ENCODE measurements at places on chromosomes 13 and 19.
A peak's percentile ranks its signal among the peaks of the same experiment; 100 is the strongest.

GRCh38 chr19:9498183-9498902, at the start of gene ZNF560:
Gene ZNF560, minus strand, starts transcription at chr19:9498616. Its CDS starts 23,303 bp downstream, at chr19:9475313.
- no peak for DNase-seq

DNA sequence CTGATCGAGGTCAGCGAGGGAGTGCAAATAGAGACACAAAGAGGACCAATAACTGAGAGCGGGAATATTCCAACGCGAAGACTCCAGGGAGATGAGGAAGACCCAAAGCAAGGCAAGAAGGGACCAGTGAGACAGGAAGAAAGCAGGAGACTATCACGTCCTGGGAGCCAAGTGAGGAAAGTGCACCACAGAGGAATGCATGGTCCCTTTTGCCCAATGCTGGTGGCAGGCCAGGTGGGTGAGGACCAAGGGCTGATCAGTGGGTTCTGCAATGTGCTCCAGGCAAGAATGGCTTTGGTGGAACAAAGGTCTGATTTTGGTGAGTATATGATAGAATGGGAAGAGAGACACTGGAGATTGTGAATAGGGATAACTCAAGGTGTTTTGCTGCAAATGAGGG, 25.4 kb downstream of the CHST8 start:
- DNase-seq = no peak

GRCh38 chr13:26041444-26041843, 10.4 kb downstream of the SHISA2 start:
- no peak for DNase-seq

DNA sequence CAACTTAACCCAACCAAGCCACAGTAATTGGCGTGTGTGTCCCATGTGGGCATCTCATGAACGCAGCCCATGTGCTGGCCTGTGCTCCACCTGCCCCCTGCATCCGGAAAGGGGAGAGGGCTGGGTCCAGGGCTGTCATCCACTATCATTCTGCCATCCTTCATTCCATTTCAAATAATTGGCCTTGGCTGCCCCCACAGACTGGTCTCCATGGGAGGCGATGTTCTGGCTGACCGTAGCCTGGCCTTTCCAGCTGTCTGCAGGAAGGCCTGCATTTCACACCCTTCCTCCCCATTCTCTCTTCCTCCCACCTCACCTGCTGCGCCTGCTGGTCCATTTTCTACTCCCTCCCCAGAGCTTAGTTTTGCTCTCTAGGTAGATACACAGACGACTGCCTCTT, 442.8 kb downstream of the COG6 start:
- DNase-seq = no peak

- no peak for DNase-seq
Observed at GRCh38 chr19:18100710-18101109, 3.1 kb downstream of the MAST3 start.

GRCh38 chr19:50720921-50721381, 1.3 kb upstream of the SHANK1 start:
- no peak for DNase-seq

DNA sequence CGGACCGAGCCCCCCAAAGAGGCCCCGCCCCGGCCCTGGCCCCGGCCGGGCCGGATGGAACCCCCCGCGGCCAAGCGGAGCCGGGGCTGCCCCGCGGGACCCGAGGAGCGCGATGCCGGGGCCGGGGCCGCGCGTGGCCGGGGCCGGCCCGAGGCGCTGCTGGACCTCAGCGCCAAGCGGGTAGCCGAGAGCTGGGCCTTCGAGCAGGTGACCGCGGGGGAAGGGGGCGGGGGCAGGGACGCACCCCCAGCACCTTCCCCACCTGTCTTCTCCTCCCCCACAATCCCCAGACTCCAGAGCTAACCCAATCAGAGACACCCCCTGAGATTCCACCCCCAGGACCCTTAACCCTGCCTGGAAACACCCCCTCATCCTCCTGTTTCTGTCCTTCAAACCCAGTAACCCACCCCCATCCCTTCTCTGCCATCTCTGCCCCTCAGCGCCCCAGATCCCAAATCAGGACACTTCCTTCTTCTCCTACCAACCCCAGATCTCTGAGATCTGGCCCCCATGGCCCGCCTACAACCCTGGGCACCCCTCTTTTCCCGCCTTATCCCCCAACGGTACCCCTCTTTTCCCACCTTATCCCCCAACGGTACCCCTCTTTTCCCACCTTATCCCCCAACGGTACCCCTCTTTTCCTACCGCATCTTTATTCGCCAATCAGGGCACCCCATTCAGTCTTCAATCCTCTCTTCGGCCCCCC, 505 bp downstream of the ZSWIM4 start:
- DNase-seq = no peak

GRCh38 chr13:45447050-45447661, 17.6 kb upstream of the COG3 start:
- no peak for DNase-seq

DNA sequence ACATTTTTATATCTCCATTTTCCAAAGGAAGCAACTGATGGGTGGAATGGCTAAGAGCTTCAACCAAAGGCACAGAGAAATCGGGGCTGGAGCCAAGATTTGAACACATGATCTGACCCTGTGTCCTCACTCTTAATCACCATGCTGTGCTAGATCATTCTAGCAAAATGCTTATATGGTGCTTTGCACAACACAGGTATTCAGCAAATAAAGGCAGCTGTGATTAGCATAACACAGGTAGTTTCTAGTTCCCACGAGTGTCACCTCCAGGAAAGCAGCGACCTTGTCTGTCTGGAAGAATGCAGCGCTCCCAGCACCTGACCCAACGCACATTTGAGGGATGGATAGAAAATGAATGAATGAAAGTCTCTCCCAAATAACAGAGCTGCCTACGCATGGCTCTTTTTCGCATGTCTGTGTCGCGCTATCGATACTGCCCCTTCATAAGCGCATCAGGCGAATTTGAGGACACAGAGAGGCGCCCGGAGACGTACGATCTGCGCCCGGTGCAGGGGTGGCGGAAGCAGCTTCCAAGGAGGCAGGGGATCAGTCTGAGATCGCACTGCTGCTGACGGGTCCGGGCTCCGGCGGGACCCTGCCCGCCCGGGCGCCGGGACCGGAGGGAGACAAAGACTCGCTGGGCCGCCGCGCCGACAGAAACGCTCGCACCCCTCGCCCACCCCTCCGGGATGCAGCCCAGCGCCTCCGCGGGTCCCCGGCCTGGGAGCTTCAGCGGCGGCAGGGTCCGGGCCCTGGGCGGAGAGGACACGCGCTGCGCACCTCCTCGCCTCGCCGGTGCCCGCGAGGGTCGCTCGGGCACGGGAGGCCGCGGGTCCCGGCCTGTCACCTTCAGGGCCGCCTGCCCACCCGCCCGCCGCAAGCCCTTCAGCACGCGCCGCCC, 609 bp downstream of the EPS15L1 start:
- DNase-seq = peak; percentile 14

GRCh38 chr13:37884674-37885073, 15.1 kb upstream of the TRPC4 start:
- no peak for DNase-seq

- no peak for DNase-seq
Observed at GRCh38 chr19:31784671-31785101, 435.4 kb upstream of the TSHZ3 start.

All from naive thymus-derived CD4-positive, alpha-beta T cell (primary cell).